ENCODE measurements at places on chromosomes 7 and 10.
A peak's percentile ranks its signal among the peaks of the same experiment; 100 is the strongest.

- no peak for DNase-seq
Measured at GRCh38 chr7:64992971-64993370, 2.1 kb upstream of the ZNF117 start.

DNA sequence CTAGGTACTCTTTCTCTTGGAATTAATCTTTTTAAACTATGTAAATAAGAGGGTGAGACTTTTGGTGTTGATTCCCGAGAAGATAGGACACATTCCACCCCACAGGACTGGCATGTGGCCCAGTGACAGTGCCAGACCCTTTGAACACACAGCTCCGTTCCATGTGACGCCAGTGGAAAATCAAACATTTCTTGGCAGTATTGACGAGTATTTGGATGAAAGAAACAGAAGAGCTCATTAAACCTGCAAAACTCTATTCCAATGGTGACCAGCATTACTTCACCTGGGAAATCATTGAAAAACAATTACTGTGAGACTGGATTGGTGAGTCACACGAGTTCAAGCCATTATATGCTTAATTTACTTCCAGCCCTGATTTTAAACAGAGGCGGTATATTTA, 25.8 kb downstream of the AKR1E2 start:
- no peak for DNase-seq

DNA sequence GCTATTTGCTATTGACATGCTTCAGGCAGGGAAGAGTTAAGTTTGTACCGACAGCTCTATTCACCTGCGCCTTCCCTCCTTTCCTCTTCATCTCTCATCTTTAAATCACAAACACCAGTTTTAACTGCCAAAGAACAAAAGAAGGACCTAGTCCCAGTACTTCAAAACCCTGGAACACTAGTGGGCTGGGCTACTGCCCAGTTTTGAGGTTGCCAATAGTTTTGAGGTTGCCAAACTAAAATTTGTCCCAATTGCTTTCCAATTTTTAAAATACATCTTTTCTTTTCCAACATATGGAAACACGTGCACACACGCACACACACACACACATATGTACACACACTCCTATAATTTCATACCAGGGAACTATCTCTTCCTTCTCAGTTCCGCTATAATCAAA, 130.6 kb upstream of the SLC26A5 start:
- no peak for DNase-seq

- DNase-seq: no peak
Measured at GRCh38 chr7:101595766-101596537, 33.1 kb downstream of the MYL10 start.

DNA sequence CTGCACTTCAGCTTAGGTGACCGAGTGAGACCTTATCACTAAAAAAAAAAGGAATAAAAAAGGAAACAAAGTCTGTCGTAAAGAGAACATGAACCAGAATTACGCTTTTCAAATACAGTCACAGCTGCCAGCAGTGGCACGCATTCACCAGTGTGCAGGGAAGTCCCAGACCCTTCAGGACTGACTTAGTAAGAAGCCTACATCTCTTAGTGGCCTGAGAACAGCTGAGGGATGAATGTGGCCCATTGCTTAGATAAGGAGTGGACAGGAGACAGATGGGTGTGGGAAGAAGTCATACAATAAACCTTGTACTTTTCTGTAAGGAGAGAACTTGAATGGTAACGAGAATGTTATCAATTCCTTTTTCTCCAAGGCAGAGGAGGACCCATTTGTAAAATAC, 178.5 kb downstream of the JCAD start:
- DNase-seq: no peak

- no peak for DNase-seq
Measured at GRCh38 chr10:69828144-69828870, 26.6 kb downstream of the COL13A1 start.

DNA sequence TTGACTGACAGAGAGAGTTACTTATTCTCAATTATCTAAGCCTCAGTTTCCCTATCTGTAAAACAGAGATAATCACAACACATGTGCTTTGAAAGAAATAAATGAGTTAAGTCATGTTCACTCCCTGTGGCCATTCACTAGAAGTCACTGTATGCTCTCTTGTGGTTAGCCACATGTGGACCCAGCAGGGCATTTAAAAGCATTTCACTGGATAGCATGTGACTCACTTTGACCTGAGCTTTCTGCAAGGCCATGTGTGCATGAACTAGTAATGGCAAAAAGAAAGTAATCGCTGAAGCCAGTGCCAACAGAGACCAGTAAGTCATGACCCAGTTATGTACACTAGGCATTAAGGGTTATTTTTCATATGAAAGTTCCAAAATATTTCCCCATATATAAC, 557.0 kb upstream of the IGFBP3 start:
- no peak for DNase-seq

- no peak for DNase-seq
Measured at GRCh38 chr10:30028738-30029030, 30.7 kb downstream of the JCAD start.

- no peak for DNase-seq
Measured at GRCh38 chr7:83956104-83956503, 238.5 kb downstream of the SEMA3A start.

GRCh38 chr10:78543749-78544362, 510.2 kb downstream of the RPS24 start:
- no peak for DNase-seq

GRCh38 chr10:86668297-86669165, at the start of gene LDB3:
Gene LDB3, plus strand, starts transcription at chr10:86668511. Its CDS starts 181 bp downstream, at chr10:86668692.
- no peak for DNase-seq

- no peak for DNase-seq
Measured at GRCh38 chr7:27178366-27178765, 4.2 kb upstream of the HOXA10 start.

DNA sequence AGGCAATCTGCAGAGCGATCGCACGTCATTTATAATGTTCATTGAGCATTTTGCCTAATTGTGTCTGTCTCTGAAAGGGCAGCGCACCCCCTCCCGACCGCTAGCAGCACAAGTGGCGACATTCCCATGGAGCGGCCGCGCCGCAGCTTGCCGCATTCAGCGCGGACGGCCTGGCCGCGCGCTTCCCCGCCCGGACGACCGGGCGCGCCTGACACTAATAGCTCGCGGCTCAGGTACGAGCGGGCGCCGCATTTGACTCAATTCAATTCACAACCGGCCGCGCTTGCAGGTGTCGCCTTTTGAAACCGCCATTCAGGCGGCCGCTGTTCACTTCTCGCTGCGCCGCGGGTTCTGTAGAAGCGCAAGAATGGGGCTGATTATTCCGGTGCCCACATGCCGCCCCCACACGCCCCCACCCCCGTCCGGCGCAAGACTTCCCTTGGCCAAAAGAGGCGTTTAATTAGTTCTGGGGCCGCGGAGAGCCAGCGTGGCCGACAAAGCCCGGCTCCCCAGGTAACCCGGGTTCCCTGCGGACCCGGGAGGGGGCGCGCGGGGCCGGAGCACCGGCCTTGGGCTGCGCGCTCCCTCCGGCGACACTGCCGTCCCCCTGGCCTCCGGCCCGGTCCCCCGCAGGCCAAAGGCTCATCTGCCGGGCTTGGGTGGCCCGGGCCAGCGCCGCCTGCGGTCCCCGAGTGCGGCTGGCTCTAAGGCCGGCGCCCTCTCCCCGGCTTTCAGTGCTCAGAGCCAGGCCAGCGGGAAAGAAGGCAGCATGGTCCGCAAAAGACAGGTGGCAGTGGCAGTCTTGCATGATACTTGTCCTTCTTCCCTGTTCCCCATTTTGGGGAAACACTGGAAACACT, 18.7 kb upstream of the PTF1A start:
- DNase-seq: no peak

- DNase-seq: no peak
Measured at GRCh38 chr7:130226333-130226732, 18.7 kb downstream of the SSMEM1 start.

- no peak for DNase-seq
Measured at GRCh38 chr10:69224862-69225657, 4.9 kb downstream of the HKDC1 start.

- DNase-seq: no peak
Measured at GRCh38 chr10:24453404-24453830, 244.5 kb downstream of the KIAA1217 start.

GRCh38 chr7:52917982-52918578, 117.4 kb upstream of the POM121L12 start:
- no peak for DNase-seq

DNA sequence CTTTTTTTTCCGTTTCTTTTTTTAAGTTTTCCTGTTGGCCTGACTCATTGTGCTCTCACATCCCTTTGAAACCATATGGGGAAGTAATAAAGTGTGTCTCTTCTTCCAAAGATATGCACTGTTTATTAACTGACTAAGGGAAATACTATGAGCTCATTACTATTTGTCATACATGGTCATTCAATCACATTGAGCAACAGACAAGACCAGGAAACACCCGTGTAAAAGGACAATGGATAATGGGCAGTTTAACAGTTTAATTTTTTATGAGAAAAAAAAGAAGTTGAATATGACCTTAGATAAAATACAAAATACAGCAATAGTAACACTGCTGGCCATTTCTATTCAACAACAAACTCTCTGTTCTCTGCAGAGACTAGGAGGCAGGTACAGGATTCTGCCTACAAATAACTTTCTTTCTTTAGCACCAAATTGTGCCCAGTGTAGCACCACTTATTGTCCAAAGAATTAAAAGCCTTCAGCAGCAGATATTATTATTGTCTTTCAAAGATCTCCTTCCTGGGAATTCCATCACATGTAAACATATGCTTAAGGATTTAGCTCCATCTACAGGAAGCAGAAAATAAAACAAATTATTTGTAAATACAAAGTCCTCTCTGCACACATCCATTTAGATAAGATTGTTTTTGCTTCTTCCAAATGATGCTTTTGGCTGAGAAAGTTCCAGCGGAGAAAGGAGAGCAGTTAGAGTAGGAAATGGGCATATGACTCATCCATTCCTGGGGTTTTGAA, 55.0 kb upstream of the AKR1E2 start:
- DNase-seq: no peak

- DNase-seq: no peak
Measured at GRCh38 chr10:17790651-17791050, 18.5 kb upstream of the MRC1 start.

- no peak for DNase-seq
Measured at GRCh38 chr10:26274391-26274790, 57.8 kb downstream of the GAD2 start.

DNA sequence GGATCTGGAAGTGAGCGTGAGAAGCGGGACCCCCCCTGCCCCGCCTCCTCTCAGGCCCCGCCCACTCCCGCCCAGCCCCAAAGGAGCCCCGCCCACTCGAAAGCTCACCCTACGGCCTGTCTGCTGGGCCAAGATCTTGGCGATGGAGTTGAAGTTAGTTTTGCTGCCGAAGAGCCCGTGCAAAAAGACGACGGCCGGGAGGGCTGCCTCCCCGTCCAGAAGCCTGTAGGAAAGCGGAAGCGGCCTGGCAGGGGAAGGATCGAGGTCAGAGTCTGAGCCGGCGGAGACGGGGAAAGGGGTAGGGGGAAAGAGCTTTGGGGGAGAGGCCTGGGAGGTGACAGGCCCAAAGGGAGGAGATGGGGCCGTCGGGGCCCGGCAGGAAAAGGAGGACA, 386 bp downstream of the ABHD11 start:
- peak; percentile 39 for DNase-seq

- no peak for DNase-seq
Measured at GRCh38 chr10:89793649-89794254, 92.4 kb downstream of the KIF20B start.

DNA sequence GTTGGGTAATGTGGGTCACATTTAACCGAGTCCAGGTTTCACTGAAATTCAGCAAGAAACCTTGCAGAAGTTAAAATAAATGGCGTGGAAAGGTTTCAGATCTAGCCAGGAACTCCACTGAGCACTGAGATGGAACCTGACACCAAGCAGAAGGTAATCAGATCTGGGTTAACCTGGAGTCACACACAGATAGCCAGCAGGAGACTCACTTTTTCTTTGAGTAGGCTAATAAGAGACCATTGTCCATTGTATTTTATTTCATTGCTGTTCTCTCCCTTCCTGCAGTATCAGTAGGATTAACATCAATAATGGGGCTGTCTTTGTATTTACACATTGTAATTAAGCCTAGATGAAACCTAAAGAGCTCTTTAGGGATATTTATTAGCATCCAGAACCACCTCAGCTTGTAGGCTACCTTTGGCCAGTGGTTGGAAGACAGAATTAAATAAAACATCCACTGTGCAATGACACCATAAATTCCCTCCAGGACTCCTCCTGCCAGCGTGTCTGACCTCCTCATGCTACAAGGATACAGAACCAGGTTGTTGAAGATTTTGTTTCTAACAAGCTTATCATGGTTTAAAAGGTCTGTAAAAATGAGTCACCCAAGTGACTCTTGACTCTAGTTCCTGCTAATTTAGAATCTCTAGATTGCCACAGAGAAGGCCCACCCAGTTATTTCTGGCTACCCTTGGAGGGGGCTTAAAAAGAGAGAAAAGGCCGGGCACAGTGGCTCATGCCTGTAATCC, 151.1 kb downstream of the SORCS1 start:
- no peak for DNase-seq

DNA sequence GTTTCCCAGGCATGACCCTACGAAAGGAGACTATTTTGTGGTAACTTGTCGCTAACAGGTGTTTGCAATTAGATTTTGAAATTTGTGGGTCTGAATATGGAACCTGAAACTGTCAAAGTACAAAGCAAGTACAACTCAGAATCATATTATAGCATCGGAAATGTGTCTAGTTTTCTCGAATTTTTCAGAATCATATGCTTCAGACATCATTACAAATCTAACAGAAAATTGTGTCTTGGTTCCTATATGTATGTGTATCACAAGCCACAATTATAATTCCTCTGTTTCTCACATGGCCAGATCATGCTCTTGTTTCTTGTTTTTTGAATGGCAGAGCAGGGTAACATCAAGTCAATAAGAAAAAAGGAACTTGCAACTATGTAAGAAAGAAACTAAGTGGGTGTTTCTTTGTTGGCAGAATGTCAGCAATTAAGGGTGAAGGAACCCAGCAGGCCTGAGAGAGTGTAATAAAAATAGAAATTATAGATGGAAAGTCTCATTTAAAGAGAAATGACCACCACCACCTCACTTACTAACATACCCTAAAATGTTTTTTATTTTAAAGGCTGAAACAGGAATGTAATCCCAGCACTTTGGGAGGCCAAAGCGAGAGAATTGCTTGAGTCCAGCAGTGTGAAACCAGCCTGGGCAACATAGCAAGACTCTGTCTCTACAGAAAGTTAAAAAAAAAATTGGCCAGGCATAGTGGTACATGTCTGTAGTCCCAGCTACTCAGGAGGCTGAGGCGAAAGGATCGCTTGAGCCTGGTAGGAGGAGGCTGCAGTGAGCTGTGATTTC, 51.3 kb downstream of the PRTFDC1 start:
- no peak for DNase-seq

- no peak for DNase-seq
Measured at GRCh38 chr7:29105752-29106668, 40.3 kb downstream of the CPVL start.

DNA sequence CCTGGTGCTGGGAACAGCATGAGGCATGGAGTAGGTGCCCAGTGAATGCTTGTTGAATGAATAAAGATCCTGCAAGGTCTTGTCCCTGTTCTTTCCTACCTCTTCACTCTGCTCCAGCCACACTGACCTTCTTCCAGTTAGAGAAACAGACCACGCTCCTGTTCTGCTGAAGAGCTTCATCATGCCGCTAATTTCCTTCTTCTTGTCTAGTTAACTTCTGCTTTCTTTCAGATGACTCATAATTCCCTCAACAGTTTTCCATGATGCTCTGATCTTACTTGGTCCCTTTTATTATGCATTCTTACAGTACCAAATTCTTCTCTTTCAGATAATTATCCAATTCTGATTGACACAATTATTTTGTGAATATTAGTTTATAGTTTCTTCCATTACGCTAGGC, 59.5 kb upstream of the C1QL3 start:
- no peak for DNase-seq

Data from activated effector memory CD4-positive, alpha-beta T cell treated with Interleukin-2 at 50 U/mL for 16 hours (primary cell).